ENCODE measurements at places on chromosomes 3 and 15.

DNA sequence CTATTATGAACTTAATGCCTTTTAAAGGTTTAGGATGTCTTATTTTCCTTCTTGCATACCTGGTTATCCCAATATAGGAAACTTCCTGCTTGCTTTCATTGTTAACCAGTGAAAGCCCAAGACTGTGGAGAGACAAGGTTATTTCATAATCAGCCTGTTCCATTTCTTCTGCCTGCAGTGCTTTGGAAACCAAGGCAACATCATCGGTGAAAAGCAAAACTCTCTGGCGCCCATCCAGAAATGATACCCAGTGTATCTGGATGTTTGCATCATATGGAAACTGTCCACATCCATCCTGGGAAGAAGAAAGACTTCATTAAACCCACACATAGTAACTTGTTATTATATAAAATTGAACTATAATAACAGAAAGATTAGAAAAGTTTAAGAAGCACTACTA lies 170.1 kb downstream of the VPS13C start:
- no peak for DNase-seq

DNA sequence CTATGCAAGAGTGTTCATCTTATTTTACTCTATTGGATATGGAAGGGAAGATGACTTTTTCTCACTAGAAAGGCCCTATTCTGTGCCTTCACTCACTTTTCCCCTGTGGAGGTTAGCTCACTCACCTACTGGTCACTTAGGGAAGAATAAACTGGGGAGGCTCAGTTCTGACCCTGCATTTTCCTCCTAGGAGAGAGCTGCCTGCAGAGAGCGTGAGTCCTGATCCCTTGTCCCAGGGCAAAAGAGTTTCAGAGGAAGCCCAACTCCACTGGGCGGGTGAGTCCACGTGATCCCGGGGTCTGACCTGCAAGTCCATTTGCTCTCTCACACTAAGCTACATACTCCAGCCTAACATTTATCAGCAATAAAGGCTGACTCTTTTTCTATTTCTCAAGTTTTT lies 8.4 kb downstream of the MORC1 start:
- no peak for DNase-seq

GRCh38 chr3:177345973-177346503 lies 148.8 kb upstream of the TBL1XR1 start:
- DNase-seq: no peak

- DNase-seq: peak; percentile 33
Observed at GRCh38 chr3:15309662-15310335, 22.6 kb downstream of the SH3BP5 start.

DNA sequence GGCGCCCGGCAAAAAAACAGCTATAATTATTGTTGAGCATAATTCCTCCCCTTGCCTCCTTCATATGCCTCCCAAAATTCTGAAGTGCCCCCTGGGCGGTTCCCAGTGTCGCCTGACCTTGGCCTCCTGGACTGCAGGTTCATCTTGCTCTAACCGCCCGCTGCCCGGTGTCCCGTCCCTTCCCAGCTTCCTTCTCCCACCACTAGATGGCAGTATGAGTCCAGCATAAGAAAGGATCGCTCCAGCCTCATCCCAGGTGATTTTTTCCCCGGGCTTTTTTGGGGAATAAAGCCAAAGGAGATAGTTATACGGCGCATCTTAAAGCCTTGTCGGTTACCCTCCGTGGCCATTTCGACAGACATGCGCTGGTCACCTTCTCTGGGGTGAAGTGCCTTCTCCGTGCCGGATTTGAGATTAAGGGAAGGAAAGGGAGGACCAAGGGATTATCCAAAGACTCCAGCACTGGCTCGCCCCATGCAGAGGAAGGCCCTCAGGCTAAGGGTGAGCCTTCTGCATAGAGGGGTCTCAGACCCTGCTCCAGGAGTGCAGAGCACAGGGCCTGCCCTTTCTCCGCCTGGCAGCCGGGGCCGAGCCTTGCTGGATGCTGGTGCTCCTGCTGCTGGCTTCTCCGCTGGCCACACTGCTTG lies 45.8 kb upstream of the TRA2B start:
- peak; percentile 75 for DNase-seq

DNA sequence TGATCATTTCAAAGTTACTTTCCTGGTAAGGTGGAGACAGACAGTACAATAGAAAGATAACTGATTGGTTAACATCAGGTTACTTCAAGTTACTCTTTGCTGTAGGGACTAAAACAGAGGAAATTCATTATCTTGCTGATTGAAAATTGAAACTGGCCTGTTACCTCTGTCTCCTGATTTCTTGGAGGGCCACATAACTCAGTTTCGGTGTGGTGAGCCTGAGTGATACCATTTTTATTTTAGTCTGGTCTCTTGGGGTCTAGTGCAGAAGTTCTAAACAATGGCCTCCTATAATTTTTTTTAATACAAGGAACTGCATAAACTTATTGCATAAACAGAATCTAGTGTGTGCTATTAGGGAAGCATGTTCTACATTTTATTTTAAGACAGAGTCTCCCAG lies 1.2 kb upstream of the ICE2 start:
- DNase-seq: no peak

DNA sequence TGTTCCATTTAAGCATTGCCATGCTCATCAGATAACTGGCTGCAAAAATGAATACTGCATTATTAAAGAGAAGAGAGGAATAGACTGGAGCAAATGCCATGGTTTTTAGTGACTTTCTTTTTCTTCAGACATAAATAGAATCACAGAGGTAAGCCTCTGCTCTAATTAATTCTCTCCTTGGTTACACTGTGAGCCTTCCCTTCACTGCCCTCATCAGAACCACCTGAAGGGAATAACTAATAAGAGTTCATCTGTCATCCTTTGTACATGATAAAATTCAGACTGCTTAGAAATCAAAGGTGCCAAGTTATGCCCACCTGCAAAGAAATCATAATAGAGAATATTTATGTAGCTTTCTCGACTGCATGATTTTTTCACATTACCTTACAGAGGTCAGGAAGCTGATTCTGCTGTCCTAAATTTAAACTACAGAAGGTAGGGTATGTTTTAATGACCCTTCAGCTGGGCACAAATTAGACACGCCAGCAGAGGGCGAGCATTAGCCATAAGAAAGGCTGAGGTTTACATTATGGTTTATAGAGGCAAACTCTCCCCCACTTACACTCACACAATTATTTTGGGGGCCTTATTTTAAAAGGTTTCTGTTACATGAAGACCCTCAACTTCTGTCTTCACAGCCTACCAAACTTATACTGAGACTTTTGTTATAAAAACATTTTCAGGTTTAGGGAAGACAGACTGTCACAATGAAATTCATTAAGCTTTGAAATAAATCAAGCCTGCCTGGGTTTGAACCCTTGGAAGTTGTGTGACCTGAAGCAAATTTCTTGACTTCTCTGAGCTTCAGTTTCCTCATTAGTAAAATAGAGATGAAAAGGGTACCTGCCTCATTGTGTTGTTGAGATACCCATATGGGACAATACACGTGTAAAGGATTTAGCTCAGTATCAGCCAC lies 15.3 kb upstream of the UNC13C start:
- peak; percentile 26 for DNase-seq

DNA sequence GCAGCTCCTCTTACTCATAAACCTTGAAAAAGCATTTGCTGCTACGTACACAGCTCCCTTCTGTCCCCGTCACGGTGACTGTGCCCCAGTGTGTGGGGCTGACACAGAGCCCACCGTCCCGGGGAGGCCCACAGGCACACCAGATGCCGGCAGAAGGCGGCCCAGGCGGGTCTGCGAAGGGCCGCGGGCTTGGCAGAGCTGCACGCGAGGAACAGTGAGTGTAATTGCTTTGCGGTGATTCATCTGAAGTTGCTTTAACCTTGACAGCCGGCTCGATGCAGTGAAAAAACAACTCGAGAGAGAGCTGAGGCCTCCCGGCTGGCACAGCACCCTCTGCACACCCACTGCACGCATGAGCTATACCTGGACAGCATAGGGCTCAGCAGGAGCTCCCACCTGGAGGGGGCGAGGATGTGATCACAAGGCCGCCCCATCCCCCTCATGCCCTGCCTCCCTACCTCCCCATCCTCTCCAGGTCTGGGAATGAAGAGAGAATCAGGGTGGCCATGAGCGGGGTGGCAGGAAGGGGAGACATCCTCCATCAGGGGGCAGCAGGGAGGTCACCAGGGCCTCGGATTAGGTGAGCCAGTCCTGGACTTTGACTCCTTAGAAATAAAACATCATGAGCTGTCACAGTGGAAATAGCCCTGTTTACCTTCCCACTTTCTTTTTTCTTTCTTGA lies 172.7 kb downstream of the MEGF11 start:
- peak; percentile 86 for DNase-seq

DNA sequence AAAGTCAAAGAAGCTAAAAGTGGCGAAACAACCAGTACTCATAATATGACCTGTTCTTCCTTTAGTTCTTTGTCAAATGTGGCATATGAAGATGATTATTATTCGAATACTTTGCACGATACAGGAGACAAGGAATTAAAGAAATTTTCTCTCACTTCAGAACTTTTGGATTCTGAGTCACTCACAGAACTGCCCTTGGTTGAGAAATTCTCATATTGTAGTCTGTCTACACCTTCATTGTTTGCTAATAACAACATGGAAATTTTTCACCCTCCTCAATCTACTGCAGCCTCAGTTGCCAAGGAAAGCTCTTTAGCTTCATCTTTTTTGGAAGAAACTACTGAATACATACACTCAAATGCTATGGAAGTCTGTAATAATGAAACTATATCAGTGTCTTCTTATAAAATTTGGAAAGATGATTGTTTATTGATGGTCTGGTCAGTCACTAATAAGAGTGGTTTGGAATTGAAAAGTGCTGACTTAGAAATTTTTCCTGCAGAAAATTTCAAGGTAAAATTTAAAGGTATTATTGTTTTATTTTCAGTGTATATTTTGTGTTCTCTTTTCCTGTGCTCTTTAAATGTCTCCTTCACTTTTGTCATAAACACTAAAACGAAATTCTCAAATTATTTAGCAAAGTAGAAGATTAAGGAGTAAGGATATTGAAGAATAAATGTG lies 89.0 kb downstream of the AP4E1 start:
- peak; percentile 61 for DNase-seq

GRCh38 chr3:8307545-8308110 lies 194.0 kb upstream of the LMCD1 start:
- DNase-seq: no peak

DNA sequence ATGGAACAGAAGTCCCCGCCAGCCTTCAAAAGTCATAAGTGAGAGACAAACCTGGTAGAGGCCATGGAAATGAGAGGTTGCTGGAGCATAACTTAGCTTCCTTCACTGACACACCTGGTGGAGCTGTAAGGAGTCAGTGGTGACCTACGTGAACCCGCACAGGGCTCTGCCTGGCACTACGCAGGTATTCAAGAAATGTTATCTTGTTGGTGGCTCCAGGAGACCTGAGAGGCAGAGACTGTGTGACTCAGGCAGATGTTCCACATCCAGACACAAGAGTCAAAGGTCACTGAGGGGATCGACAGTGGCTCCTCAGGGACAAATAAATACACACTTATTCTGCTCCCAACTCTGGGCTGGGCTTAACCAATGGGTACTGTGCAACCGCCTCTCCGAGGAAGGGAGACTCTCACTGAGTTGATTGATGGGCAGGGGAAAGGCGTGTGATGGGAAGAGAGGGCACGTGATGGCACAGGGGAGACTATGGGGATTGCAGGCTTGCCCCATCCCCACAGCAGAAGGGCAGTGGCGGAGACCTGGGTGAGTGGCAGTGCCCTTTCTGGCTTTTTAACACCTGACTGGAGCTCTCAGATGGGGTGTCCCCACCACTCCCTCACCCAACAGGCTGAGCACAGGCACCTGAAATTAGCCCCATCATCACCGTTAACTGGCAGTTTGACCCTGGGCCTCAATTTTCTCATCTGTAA lies 111.7 kb upstream of the SMAD3 start:
- no peak for DNase-seq

DNA sequence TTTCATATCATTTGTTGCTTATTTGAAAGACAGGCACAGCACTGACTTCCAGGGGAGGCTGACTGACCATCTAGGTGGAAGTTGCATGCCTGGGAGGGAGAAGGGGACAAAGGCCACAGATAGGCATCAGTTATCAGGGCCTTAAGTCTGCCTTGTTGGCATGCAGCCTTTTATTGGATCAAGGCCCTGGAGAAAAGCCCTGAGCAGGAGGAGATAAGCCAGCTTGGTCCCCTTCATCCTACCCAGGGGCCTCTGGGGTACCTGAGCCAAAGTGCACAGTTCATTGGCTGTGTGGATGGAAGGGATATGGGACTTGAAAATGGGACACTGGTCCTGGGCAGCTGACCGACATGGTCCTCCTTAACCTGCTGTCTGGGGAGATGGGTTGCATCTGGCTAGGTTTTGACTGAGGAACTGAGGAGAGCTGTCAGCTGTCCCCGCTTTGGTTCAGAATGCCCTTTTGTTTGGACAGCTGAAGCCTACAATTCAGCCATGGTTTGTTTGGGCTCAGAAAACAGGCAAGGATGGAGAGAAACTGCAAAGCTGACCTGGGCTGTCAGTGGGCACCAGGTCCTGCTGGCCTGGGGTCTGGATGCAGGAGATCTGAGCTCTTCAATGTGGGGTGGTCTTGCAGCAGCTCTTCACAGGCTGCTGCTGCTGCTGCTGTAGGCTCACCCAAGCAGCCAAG lies 60.0 kb downstream of the FLNB start:
- no peak for DNase-seq

- DNase-seq: peak; percentile 26
Observed at GRCh38 chr3:143421556-143421955, 302.0 kb downstream of the CHST2 start.

GRCh38 chr3:129173206-129173605 lies 10.5 kb downstream of the CNBP start:
- peak; percentile 25 for DNase-seq

GRCh38 chr3:52704611-52705437 lies 767 bp downstream of the GLT8D1 start:
- peak; percentile 73 for DNase-seq

Measured in GM23248 (cell line).